ENCODE measurements at places on chromosomes 13 and 19.

- no peak for DNase-seq
These were observed 8.7 kb upstream of the ZNF444 start for GRCh38 chr19:56132316-56132822.

DNA sequence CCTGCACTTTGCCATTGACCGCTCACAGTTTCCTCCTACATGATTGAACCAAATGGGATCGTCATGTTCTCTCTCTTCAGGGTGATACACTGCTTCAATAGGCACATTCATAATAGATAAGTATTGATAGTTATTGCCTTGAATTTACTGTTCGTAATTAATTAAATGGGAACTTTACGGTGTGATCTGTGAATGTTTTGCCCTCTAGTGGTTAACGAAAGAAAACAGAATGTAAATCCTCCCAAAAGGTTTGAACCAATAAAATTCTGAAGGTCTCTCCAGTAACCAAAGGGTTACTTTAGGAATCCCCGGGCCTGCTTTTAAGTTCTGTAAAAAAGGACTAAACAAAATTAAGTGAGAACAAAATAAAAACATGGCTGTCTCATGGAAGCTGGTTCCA is 389.3 kb downstream of the DACH1 start:
- peak; percentile 2 for DNase-seq

GRCh38 chr19:51422053-51422448 is 4.6 kb upstream of the SIGLEC10 start:
- DNase-seq, result peak; percentile 89

- DNase-seq, result no peak
These were observed 233.4 kb downstream of the GPC6 start for GRCh38 chr13:93460005-93460404.

DNA sequence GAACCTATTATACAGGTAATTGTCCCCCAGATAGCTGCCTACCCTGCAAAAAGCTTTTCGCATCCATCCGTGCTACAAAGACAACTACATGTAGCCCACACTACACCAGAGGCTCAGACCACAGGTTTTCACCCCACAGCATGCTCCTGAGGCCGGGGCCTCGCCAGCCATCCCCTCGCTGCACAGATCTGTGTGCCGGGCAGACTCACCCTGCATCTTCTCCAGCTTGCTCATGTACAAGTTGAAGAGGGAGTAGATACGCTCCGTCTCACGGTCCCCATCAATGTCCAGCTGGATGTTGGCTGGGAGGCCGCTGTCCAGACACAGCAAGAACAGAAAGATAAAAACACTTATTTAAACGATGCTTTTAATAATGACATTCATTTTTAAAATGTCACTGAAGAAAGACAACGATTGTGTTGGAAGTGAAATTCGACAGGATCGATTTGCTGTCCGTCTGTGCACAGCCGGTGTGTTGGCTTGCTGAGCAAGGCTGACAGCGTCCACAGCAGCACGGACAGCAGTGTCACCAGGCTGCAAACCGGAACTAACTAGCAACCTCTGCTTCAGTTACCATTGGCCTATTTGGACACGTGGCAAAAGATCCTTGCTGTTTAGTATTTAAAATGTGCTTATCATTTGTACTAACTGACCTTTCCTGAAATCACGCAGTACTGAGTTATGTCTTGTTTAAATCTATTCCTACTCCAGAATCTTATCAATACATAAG is 18.6 kb upstream of the C13orf46 start:
- DNase-seq, result no peak

GRCh38 chr13:34276764-34277163 is 458.8 kb downstream of the RFC3 start:
- DNase-seq, result no peak

GRCh38 chr13:32837973-32838927 is 178.0 kb upstream of the KL start:
- DNase-seq, result no peak

GRCh38 chr13:80866921-80867320 is 526.0 kb upstream of the SPRY2 start:
- no peak for DNase-seq

GRCh38 chr13:98390086-98390715 is 186.7 kb downstream of the STK24 start:
- DNase-seq, result no peak

DNA sequence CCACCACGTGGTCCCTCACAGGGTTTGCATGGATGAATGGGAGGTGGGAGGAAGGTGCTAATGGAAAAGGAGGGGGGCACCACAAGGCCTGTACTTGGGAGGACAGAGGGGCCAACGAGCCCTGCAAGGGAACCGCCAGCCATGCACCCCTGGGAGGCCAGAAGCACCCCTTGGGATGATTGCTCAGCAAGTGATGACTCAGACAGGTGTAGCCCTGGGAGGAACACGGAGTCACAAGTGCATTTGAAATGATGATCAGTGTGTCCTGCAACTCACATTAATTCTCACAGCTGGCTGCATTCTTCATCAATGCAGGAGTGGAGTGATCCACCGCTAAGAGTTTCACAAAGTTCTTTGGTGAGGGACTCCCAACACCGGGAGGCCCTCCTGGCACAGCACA is 82.8 kb upstream of the ZNF254 start:
- DNase-seq, result no peak

DNA sequence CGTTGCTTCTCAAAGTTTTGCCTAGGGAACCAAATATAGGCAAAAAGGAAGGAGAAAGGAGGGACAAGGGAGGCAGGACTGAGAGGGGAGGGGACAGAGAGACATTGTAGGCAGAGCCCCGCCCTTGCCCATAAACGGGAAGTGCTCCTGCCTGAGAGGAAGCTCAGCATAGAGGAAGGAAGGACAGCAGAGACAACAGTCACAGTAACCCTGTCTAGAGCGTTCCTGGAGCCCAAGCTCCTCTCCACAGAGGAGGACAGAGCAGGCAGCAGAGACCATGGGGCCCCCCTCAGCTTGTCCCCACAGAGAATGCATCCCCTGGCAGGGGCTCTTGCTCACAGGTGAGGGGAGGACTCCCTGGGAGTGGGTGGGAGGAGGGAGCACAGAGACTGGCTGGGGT is at the start of gene CEACAM21:
CEACAM21 (plus strand) TSS at position 169 of the 400 bp plus-strand sequence; CDS start at position 278, 109 bp downstream.
- DNase-seq, result no peak

DNA sequence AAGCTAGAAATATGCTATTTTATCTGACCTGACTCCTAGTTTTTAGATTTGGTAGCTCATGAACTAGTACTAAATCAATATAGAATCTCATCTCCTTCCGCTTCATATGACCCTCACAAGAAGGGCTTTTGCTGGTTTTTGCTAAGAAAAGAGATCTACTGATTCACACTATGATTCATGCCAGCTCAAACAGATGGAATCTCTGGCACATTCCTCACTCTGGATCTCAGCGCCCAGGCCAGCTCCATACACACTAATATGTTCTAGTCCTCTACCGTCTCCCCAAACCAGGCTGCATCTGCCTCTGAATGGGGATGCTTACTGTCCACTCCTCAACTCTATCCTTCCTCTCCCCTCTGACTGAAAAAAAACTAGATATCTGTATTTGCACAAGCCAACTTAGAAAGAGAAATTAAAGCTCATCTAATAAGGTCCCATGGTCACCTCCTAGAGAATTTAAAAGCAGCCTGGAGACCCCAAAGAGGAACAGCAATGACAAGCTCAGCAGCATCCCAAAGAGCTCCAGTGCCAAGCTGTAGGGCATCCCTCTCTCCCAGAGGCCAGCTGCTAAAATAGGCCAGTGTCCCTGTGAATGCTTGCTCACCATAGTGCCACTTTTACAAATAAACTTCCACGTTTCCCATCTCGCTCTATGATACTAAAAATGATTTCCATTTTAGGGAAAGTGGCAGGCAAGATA is 74.9 kb downstream of the LHFPL6 start:
- DNase-seq, result peak; percentile 76

DNA sequence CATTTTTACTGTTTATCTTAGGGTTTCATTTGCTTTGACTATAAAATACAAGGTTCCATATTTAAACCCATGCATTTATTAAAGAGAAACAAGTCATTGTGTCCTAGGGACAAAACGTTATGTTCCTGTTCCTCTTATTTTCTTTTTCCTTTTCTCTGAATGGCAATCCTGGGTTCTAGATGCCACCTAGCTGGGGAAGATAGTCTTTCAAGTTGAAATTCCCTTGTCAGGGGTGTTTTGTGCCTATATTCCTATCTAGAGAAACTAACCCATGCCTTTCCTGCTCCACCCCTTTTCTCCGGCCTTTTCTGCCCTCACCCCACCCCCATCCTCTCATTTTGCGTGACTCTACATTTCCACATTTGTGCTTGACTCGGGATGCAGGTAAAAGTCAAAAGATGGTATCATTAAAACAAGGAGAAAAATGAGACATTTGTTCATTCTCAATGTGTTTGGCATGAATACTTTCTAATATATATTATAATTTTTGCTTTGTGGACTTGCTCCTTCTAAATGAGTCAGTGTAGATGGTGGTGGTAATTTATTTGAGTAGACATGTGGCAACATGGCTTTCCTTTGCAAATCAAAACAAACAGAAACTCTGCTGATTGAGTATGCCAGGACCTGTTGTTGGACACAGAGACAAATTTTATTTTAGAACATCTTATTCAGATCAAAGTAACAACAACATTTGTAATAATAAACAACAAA is 26.8 kb upstream of the STARD13 start:
- DNase-seq, result no peak

DNA sequence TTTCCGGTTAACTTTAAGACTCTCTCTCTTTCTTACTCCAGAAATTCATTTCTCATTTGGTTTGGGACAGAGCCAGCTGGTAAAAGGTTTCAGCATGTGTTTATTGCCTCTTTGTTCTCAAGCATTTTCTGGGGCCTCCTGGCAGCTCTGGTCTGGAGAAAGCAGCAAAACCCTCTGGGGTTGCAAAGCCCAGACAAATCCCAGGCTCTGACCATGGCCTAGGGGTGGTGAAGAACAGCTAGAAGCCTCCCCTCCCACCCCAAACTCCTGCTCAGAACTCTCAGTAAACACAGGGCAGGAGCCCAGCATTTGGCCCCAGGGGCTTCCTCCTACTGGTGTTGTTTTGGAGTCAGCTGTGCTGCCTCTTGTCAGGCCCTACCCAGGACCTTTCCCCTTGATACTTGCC is 124.2 kb upstream of the SERP2 start:
- no peak for DNase-seq

DNA sequence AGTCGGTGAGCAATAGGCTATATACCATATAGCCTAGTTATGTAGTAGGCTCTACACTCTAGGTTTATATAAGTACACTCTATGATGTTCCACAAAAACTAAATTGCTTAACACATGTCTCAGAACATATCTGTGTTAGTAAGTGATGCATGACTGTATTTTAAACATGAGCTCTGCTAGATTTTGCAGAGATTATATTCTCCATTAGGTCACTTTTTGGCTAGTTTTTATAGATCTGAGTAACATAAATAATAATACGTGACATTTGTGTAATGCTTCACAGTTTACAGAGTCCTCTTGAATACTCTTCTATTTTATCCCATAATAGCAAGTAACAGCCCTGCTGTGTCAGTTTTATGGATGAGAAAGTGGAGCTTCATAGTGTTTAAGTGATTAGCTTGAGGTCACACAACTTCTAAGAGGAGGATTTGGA is 47.8 kb downstream of the NDFIP2 start:
- DNase-seq, result no peak

GRCh38 chr19:45400192-45400591 is 4.7 kb downstream of the PPP1R13L start:
- no peak for DNase-seq

- DNase-seq, result no peak
These were observed 246.3 kb upstream of the TSHZ3 start for GRCh38 chr19:31595521-31595920.

GRCh38 chr13:107586216-107586615 is 629.1 kb downstream of the LIG4 start:
- no peak for DNase-seq

GRCh38 chr19:30169196-30169900 is 202.8 kb upstream of the ZNF536 start:
- no peak for DNase-seq

Measured in urothelium cell line (cell line).